ENCODE measurements at places on chromosomes 4 and X. TPM values are rescaled to one million over a fixed set of nuclear protein-coding genes. Genes with fewer than 3 reads are reported as not detected.

DNA sequence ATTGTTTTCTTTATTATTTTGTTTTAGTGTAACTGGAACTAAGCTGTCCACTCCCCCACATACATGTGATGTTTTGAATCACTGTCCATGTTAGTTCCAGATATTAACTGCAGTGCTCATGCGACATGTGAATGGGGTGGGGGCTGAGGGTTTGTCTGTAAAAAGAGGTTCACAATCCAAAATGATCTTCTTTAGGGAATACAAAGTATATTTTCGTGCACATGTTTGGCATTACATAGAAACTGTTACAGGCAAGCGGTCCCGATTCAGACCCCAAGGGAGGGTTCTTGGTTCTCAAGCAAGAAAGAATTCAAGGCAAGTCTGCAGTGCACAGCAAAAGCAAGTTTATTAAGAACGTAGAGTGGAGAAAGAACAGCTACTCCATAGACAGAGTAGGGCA is 296.5 kb upstream of the CLNK start:
- DNase-seq = no peak

DNA sequence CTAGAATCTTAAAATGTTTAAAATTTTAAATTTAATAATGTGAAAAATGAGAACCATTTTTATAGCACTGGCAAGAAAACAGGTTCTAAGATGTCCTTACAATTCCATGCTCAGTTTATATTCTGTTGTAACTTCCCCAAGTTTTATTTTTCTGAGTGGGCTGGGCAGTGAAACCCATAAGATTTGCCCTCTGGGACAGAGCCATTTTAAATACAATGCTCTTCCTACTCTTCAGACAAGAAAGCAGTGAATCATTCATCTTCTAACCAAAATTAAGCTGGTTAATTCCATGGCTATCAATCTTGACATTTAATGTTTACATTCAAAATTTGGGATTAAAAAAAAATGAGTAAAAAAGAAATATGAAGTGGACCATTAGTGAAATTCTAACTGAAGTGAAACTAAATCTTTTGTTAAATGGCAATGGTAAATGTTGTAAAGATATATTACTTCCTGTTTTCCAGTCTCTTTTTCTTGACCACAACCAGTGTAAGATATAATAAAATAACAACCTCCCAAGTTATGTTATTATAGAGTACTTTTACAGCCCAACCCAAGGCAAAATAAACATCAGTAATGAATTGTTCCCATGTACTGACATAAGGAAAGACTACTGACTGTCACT is 37.2 kb upstream of the PTPN13 start:
- DNase-seq = no peak

DNA sequence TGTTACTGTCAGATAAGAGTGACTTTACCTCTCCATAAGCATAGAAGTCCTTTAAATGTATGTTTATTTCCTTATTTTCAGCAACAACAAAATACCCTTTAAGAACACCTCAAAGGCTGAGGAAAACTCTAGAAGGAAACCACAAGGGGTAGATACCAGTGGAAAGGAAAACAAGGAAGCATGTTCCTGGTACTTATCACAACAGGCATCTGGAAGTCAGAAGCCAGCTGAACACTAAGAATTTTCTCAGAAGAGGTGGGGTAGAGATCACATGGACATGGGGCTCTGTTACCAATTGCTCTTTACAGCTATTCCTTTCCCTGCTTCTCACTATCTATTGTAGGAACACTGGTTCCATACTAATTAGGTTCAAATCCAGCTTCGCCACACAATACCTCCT is 51.5 kb upstream of the BEND2 start:
- DNase-seq = no peak

DNA sequence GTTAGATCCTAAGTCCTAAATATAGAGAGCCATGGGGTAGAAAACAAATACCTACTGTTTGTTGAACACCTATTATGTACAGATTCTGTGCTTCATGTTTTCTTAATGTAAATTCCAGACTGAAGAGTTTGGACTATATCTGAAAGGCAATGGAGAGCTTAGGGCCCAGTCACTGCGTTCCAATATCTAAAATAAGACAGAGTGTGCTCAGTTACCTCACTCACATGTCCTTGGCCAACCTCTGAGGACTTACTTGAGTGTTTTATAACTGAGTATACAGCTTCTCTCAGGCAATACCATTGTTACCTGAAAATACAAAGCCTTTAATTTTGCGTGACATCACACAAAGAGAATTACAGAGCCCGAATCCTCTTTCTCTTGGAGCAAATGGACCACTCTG is 53.2 kb downstream of the GRIA3 start:
- DNase-seq = no peak

DNA sequence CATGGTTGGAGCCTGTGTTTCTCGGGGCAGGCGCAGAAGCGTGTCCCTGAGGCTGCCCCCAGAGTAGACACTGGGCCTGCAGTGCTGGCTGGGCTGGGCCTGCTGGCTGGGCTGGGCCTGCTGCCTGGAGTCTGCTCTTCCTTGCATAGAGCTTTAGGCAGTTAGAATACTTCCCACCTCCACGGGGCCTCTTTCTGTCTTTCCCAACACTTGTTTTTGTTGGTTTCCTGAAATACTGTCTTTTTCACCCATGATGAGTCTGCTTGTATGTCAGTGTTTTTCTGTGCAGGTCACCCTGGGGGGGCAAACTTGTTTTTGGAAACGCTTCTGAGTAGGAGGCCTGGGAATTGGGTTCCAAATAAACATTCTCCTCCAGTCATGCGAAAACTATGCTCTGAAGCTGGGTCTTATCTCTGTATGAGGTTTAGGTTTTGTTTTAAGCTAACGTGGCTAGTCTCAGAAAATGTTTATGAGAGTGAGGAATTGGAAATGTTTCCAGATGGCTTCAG is 32.2 kb downstream of the TRMT44 start:
- DNase-seq = no peak

DNA sequence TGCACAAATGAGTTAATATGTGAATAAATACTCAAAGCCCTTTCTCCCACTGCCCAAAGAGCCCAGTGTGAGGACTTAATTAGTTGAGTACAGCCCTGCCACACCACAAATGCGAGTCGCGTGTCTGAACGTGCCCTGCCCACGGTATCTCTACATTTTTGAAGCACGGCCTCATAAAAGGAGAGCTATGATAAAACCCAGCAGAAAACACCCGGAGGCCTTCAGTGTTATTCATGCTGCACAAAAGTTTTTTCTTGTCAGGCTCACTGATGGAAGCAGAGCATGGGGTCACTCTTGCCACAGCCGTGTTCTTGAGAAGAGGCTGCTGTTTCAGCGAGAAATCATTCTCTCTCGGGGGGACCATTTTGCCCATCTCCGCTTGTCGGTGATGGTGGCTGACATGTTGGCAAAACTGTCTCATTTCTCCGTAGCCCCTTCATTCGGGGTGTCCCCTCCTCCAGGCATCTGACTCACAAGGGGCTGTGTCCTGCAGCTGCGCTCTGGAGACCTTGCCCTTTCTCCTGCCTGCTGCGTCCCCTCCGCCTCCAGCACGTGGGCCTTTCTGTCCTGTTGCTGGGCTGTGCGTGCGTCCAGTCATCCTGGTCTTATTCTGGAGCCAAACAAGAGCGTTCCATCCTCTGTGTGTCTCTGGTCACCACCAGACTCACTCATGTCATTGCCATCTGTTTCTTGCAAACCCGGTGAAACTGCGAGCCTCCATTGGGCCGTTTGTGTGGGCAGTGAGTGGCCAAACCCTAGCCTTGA is 88.8 kb downstream of the SORCS2 start:
- DNase-seq = no peak

GRCh38 chrX:123504630-123505270 is 228.1 kb downstream of the THOC2 start:
- no peak for DNase-seq

DNA sequence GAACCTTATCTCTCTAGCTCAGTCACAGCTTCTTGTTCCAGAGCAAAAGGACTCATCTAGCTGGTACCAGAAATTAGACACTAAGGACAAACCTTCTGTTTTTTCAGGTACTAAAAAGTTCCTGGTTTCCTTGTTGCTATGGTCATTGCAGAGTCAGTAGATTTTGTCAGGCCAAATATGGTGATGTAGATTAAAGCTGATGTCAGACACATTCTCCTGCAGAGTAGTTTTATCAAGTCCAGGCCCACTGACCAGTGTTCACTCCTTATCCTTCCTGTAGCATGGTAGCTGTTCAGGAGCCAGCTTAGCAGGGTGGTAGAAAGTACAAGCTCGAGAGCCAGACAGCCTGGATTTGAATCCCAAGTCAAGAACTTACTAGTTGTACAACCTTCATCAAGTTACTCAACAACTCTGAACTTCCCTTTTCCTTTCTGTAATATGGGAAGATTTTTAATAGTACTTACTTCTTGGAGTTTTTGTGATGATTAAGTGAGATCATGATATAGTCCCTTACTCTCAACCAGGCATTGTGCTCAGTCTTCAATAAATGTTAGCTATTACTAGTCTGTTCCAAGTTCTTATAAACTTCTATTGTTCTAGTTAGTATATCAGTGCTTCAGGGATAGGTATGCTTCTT is 17.9 kb downstream of the OCRL start:
- no peak for DNase-seq

Gene FTHL17
- total RNA-seq = not detected

Gene FGF13
- total RNA-seq = 0.02 TPM

Gene ZDHHC15
- total RNA-seq = not detected

Data from HCT116 (cell line).